Aorta (tissue), 5 donors: ENCODE measurements at places on chromosomes 4 and X. TPM values are rescaled to one million over a fixed set of nuclear protein-coding genes. Genes with fewer than 3 reads are reported as not detected.
A peak's percentile ranks its signal among the peaks of the same experiment; 100 is the strongest.

DNA sequence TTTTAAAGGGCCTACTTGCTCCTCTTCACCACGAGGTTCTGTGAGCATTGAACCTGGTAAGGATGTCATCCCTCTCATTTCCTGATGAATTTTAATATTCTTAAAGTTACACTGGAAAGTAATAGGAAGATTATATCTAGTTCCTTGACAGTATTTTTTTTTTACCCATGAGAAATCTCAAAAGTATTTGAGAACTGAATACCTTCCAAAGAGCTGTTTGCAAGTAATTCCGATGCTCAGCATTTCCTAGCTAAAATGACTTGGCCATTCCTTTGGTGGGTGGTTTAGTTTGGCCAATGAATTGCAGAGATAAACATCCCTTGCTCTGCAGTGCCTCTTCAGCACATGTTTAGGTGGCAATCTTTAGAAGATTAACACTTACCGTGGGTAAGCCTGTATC, 110.2 kb upstream of the WDR1 start:
- DNase-seq, result no peak

DNA sequence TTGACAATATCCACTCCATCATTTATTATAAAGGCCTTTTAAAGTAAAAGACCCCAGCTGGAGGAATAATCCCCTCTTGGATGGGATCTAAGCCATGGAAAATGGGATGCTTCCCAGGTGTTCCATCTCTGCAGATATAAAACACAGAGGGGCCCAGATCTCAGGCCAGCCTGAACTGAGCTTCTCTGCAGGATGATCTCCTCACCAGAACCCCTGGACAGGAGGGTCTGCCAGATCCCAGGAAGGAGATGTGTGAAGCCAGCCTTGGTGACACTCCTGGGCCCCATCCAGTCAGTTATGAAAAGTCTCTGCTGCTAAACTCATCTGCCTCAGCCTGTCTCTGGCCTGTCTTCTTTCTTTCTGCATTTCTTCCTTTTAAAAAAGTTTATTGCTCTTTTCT, 56.7 kb downstream of the HTRA3 start:
- no peak for DNase-seq

The PSAPL1 gene
- total RNA-seq, result not detected

DNA sequence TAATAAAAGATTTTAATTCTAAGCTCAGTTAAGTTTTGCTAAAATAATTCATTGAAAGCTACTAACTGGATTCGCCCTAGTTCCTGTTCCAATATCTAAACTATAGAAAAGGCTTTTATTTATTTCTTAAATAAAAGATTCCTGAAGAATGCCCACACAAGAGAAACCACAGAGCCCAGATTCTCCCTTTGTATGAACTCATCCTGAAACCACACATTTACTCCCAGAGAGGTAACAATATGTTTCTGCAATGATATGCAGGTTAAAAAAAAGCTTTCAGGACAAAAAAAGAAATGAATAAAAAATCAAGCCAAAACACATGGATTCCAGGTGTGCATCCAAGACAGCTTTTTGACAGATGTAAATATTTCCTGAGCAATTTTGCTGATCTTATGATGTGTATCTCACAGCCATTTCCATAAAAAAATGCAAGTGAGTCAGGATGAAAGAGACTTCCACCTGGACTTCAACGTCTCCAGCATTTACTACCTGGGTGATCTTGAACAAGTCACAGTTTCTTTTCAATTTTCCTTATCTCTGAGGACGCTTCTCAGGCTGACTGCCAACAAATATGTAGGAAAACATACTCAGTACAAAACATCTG, 234.4 kb upstream of the FAT1 start:
- DNase-seq, result no peak

The SLC7A11 gene
- 1.5 TPM for total RNA-seq

DNA sequence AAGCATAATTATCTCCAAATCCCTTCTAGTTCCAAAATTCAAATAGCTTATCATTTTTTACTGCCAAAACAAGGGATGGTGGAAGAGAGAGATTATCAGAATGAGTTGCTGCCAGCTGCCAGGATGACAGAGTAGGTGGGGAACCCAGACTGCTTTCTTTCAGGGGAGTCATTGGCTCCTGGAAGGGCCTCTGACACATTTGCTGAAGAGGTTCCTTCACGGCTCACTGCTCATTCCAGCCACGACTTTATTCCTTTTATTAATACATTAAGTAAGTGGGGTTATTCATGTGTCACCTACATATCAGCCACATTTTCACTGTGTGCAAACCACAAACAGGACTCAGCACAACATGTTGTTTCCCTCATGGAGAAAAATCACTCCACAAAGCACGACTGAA, 12.7 kb upstream of the SMIM43 start:
- DNase-seq, result no peak

The CT45A9 gene
- total RNA-seq, result not detected

- DNase-seq, result no peak
Measured at GRCh38 chr4:41471126-41472071, 66.6 kb upstream of the LIMCH1 start.

- DNase-seq, result no peak
Measured at GRCh38 chr4:52635130-52635529, 24.0 kb downstream of the USP46 start.

- DNase-seq, result no peak
Measured at GRCh38 chrX:99413317-99413716, 996.8 kb downstream of the PCDH19 start.

DNA sequence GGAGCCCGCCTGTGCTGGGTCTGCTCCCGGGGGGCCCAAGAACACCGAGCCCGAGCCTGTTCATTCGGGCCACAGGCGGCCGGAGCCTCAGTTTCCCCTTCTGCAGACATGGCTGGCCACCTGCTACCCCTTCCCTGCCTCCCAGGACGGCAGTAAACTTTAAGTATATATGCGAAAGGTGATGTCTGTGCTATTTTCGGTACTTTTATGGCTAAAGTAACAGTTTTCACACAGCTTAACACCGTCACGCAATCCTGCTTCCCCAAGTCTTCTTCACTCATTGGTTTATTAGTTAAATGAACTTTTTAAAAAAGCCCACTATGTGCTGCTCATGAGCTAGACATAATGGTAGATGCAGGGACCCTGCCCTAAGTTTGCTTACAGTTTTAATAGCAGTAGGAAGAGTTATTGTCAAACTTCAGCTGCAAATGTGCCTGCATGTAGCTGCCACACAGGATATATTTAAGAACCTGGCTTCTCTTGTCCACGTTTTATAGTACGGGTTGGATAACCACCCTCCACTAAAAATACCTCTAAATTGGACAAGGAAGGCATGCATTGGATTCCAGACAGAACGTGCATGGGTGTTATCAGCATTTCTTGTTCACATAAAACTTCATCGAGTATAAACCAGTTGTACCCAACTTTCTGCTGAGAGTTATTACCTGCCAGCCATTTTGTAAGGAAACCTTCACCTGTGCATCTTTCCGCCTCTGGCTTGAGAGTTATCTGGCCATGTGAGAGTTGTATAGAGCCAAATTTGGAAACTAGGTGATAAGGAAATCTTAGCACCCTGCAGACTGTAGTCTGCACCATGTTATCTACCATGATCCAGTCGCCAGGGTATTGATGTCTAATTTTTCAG, 741 bp downstream of the ANAPC4 start:
- DNase-seq, result no peak

- no peak for DNase-seq
Measured at GRCh38 chr4:152095701-152096070, 334.9 kb upstream of the GATB start.

The ZXDA gene
- total RNA-seq, result 6.2 TPM

DNA sequence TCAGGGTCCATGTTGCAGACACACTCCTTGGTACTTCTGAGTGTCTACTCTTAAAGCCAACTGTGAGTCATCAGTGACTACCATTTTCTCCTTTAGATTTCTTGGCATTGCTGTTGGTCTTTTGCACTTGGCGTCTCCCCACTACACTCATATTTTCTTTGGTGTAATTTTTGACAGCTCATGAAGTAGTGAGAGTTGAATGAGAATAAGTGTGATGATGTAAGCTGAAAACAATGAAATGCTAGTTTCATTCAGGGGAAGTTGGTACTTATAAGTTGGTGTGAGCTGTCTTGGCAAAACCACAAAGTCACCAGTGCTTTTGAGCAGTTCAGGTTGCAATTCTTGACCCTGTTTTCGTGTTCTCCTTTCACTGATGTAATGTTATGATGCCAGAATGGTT, 142.9 kb upstream of the ARX start:
- DNase-seq, result no peak

- no peak for DNase-seq
Measured at GRCh38 chr4:84973856-84974255, 7.4 kb upstream of the WDFY3 start.

GRCh38 chr4:76690011-76690905, 207.7 kb downstream of the SOWAHB start:
- DNase-seq, result no peak

DNA sequence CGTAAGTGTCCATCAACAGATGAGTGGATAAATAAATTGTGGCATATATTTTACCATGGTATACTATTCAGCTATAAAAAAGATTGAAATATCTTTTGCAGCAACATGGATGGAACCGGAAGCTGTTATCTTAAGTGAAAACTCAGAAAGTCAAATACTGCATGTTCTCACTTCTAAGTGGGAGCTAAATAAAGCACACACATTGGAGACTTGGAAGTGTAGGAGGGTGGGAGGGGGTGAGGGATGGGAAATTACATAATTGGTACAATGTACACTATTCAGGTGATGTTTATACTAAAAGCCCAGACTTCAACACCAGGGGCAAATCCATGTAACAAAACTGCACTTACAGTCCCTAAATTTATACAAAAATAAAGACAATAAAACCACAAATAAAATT, 72.6 kb upstream of the SPRY1 start:
- no peak for DNase-seq

DNA sequence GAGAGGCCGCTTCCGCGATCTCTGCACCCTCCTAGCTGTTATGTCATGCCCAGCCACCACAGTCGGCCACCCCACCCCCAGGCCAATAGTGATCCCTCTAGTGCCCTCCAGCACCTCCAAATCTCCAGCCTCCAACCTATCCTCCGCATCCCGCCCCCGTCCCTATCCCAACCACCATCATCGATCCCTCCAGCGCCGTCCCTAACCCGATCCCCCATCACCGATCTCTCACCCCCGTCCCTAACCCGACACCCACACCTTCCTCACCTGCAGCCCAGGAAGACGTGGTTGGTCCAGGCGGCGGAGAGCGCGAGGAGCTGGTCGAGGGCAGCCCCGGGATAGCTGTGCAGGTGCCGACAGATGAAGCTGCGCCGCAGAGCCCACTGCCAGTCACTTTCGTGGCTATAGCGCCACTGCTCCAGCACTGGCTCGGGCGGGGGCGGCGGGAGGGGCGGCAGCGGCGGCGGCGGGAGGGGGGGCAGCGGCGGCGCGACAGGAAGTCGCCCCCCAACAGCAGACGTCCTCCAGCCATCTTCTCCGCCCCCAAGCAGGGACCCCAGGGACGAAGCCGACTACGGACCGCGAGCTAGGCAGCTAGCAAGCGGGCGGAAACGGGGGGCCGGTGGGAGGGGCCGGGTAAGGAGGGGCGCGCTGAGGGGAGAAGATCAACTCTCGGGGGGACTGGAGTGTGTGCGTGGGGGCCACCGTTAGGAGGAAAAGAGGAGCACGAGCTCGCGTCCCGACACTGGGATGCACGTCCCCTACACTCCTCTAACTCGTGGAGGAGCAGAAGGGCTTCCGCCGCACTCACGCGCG, 552 bp downstream of the NKRF start:
- DNase-seq, result peak; percentile 55

The HEPH gene
- 67.8 TPM for total RNA-seq

DNA sequence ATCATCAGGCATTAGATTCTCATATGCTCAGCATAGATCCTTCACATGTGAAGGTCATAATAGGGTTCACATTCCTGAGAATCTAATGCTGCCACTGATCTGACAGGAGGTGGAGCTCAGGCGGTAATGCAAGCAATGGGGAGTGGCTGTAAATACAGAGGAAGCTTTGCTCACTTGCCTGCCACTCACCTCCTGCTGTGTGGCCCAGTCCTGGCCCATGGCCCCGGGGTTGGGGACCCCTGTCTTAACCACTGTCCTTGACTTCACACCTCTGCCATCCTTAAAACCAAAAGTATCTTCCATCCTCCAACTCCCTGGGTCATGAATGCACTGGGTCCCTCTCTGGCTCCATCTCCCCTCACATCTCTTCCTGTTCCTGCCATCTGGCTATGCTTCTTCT, 129.1 kb downstream of the HMX1 start:
- no peak for DNase-seq

DNA sequence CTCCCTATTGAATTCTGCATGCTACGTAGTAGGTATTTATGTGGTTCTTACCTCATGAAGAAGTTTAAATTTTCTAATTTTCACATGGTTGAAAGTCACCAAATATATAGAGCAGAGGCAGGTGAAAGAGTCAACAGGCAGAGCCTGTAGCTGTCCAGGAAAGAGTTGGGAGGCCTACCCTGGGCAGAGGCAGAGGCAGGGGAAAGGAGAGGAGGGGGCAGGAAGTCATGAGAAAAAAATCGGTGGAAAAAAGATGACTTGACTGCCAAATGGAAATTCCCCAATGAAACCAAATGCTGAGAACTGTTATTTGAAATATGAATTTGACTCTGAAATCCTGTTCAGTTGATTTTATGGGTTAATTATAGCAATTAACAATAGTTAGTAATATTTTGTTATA, 23.1 kb upstream of the GPR34 start:
- DNase-seq, result no peak

DNA sequence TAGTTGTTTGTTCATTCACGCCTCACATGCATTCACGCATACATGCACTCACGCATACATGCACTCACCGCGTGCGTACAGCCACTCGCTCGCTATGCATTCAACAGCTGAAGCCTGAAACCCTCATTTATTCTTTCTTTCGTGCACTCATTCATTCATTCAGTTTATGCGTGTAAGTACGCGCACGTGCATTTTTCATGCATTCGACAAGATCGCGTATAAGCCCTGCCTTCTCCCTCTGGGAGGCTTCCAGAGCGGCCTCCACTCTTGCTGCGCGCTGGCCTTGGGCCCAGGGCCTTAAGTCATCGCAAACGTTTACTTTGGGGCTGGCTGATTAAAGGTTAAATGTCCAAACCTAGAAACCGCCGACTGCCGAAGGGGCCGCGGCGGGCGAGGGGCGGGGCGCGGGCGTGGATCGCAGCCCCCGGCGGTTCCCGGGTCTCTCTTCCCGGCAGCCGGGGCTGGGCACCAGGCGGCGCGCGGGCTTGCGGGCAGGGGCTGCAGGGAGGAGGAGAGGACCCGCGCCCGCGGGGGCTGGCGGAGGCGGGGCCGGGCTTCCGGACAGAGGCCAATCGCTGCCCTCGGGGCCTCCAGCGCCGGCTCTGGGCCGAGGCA, at the start of gene GYG2:
TSS of gene GYG2 (plus strand) at position 587 of the 615 bp plus-strand sequence. CDS start 1,259 bp downstream, outside the sequence.
- DNase-seq, result no peak

DNA sequence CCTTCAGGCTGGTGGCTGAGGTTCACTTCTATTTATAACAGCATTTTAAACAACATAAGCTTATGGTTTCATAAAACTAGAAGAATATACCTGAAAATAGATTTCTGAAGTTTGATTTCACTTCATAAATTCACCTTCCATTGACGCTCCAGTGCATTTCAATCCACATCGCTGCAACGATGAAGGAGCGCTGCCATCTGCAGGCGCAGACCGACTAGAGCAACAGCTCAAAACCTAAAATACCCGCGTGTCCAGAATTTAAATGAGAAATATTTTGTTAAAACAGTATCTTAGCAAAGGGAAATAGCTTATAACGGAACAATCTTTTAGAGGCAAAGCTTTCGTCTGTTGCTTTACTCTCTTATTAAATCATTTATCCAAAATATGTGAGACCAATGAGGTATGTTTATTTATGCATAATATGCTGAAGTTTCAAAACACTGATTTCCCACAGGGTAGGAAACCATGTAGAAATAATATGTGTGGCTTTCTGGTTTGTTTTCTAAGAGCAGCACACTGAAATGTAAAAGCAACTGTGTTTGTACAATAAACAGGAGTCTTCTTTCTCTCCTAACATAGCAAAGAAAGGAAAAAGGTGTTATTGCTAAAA, 816.4 kb upstream of the FRG1 start:
- DNase-seq, result no peak

- no peak for DNase-seq
Measured at GRCh38 chr4:4593596-4594284, 51.9 kb upstream of the STX18 start.
